ENCODE measurements at places on chromosomes 16 and 17.

GRCh38 chr16:8722025-8722348 is 47.6 kb downstream of the ABAT start:
- no peak for DNase-seq

GRCh38 chr17:39416141-39416540 is 14.7 kb upstream of the FBXL20 start:
- DNase-seq = no peak

DNA sequence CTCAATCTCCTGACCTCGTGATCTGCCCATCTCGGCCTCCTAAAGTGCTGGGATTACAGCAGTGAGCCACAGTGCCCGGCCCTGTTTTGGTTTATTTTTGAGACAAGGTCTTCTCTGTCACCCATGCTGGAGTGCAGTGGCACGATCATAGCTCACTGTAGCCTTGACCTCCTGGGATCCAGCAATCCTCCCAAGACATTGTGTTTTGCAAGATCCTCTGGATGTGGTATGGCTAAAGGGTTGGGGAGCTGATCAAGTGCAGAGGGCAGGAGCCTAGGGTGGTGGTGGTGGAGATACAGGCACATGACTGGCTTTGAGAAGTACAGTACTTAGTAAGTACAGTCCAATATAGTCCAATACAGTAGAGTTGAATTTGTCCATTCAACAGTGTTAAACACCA is 16.6 kb upstream of the TNS4 start:
- DNase-seq = no peak

DNA sequence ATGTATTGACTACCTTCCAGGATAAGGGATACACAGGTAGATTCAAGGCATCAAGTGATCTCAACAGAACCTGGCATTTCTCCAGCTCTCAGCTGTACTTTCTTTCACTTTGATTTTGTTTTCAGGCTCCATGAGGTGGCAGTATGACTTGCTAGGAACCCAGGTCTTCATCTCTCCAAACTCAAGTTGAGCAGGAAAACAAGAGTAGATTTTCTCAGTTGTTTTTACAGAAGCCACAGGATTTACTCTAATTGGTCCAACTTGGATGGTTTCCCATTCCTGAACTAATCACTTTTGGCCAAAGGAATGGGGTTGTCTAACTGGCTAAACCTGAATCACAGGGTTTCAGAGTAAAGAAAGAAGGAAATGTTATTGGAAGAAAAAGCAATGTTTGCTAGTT is 146.6 kb downstream of the TRIM37 start:
- DNase-seq = no peak

DNA sequence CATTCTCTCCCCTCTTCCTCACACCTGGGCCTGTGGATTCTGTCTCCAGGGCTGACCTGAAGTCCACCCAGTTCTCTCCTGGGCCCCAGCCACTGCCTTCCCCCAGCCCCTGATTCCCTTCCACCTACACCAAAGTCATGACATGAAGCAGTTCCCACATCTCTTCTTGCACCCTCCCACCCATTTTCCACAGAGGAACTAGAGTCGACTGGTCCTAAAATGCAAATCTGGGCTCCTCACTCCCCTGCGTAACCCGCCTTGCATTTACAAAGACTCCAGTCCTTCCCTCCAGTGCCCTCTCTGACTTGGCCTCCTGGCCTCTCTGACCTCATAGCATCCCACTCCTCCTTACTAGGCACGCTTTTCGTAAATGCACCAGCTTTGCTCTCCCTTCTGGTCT is 14.8 kb downstream of the COX6A2 start:
- no peak for DNase-seq

DNA sequence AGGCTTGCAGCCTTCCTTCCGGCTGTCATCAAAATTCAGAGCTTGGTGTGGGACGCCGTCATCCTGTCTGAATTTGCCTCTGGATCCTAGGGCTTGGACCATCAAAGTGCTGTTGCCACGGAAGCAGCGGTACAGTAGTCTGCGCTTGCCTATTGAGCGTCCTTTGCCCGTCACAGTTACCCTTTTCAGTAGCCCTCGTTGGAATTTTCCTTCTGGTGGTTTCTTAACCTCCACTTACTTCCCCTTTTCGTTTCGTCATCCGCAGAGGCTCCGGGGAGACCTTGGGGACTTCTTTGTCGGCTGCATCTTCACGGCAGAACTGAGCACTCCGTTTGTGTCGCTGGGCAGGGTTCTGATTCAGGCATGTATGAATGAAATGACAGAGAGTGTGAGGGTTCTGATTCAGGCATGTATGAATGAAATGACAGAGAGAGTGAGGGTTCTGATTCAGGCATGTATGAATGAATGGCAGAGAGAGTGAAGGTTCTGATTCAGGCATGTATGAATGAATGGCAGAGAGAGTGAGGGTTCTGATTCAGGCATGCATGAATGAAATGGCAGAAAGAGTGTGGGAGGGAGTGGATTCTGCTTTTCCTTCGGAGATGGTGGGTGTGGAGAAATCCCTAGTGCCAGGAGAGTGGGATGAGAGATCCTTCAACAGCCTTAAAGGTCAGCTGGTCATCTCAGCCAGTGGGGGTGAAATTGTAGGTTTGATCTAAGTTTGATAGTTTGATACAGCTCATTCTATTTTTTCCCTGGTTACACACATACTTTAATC is 8.0 kb downstream of the TLCD3A start:
- DNase-seq = peak; percentile 10

DNA sequence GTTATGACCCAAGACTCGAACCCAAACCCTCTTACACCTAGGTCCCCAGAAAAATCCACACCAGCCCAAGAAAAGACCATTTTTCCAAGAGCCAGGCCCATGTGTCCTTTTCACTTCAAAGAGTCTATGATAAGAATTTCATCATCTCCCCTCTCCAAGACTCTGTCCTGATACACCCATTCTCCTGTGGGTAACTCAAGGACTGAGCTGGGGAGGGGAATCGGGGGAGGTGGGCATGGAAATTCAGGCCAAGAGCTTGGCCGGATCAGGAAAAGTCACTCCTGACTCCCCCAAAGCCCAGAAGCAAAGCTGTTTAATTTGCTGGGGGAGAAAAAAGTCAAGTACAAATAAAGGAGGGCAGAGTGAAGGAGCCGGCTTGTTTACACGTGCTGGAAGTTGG is 3.7 kb downstream of the ACLY start:
- DNase-seq = no peak

DNA sequence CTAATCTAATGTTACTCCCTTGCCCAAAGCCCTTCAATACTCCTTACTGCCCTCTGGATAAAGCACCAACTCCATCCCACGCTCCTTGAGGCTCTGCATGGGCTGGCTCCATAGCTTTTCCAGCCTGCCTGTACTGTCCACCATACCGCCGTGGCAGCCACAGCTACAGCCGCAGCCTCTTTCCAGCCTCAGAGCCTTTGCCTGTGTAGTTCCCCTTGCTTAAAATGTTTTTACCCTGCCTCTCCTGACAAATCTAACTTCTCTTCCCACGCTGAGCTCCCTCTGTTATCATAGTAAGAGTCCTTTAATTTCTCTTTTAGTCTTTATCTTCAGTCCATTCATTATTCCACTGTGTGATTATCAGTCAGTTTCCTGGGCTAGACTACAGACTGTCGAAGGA is 22.0 kb downstream of the TEX14 start:
- no peak for DNase-seq

GRCh38 chr17:10474536-10474935 is 5.2 kb upstream of the MYH4 start:
- DNase-seq = no peak

- no peak for DNase-seq
Observed at GRCh38 chr17:11618861-11619566, 20.7 kb downstream of the DNAH9 start.

DNA sequence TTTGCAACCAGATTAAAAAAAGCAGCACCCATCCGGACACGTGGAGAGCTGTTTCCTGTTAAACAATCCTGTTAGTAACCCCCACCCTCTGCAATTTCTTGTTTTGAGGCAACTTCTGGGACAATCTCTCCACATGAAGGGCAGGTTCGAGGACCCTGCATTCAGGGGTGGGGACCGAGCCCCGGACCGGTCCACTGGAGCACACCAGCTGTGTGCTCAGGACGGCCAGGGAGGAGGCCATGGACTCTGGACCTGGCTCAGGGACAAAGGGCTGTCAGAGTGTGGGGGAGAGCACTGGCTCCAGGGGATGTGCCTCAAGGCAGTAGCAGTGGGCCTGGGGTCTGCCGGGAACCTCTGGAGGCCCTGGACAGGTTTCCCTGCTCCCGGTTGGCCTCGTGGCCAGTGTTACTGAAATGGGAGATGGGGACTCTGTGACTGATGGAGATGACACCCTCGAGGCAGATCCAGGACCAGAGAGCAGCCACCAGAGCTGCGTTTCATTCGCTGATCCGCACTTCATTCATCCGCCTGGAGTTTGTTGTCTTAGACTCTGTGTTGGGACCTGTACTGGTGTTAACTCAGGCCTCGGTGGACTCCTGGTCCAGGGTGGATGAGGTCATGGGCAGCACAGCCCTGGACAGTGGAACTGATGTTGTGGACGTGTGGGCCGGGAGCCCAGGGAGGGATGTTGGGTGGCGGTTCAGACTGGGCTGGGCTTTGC is 2.9 kb upstream of the CPNE7 start:
- no peak for DNase-seq

DNA sequence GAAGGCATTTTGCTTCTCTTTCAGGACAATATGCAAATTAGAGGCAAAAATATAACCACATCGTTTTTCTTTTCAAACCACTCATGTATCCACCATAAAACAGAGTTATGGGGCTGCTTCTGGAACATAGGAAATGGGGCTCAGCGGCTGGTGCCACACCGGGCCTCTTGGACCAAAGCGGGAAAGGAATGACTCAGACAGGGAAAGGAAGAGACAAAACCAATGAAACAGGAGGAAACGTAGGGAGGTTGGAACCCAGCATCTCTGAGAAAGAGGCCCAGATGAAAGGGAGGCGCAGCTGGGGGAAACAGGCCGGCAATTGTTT is 28.5 kb downstream of the CUEDC1 start:
- no peak for DNase-seq

GRCh38 chr16:3042376-3042775 is 4.0 kb upstream of the MMP25 start:
- DNase-seq = no peak

DNA sequence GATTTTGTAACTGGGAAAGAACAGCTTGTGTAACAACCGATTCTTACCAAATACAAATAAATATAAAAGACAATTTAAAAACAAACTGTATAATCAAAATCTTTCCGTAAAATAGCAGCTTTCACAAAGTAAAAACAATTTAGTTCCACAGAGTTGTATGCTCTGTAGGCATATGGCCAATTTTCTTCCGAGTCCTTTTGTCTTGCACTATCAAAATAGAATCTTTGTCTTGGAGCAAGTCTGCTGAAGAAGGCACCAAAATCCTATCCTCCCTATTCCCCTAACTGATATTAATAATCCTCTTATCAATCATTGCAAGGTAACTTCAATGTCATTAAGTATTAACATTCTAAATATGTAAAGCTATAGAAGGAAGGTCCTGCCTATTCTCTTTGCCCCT is 7.6 kb downstream of the THUMPD1 start:
- no peak for DNase-seq

- DNase-seq = no peak
Observed at GRCh38 chr17:58311429-58311894, 17.1 kb downstream of the TSPOAP1 start.

GRCh38 chr16:28623172-28623711 is 13.4 kb upstream of the SULT1A1 start:
- peak; percentile 60 for DNase-seq

DNA sequence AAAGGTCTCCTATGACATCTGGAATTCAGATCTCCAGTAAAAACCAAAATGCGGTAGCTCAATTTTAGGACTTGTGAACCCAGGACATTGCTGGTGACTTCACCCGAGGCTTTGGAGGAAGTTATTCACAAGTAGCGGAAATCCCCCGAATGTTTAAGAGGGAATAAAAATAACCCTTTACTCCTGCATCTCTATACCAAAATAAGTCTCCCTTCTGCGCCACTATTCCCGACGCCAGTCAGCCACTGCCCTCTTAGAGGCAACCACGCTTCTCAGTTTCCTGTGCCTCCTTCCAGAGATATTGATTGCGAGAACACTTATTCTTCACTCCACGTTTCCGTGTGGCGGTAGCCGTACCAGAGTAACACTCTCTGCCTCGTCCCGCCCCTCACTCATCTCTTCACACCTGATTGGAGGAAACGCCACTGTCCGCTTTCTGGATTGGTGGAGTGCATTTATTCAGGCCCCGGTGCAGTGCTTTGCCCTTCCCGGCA is 27.4 kb downstream of the EMP2 start:
- DNase-seq = peak; percentile 30

DNA sequence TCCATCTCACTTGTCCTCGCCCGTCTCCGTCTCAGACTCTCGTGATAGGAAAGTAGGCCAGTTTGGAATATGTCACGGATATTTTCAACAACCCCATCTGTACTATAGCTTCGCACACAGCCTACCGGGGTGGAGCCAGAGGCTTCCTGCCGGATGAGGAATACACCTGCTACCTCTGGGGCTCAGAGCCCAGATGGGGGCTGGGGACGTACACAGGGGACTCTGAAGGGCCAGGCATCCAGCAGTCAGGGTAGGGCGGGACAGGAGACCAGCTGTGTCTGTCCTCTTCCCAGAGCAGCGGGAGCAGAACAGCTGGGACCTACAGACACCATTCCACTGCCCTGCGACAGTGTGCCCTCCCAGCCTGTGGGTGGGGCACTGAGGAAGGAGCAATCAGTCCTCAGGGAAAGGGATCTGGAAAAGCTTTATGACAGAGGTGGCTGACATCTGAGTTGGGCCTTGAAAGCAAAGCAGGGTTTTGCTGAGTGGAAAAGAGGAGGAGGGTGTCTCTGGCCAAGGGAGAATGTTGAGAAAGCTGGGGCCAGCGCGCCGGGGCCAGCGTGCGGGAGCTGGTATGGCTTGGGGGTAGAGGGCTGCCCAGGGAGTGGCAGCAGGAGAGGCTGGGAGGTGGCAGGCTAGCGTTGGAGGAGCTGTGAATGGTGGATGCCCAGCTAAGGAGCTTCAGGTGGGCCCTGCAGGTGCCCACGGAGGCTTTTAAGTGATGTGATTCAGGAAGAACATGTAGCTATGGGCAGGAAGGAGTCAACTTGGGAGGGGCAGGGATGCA is 11.5 kb upstream of the SRCIN1 start:
- DNase-seq = no peak

GRCh38 chr16:18788828-18789514 is 1.2 kb downstream of the RPS15A start:
- no peak for DNase-seq

DNA sequence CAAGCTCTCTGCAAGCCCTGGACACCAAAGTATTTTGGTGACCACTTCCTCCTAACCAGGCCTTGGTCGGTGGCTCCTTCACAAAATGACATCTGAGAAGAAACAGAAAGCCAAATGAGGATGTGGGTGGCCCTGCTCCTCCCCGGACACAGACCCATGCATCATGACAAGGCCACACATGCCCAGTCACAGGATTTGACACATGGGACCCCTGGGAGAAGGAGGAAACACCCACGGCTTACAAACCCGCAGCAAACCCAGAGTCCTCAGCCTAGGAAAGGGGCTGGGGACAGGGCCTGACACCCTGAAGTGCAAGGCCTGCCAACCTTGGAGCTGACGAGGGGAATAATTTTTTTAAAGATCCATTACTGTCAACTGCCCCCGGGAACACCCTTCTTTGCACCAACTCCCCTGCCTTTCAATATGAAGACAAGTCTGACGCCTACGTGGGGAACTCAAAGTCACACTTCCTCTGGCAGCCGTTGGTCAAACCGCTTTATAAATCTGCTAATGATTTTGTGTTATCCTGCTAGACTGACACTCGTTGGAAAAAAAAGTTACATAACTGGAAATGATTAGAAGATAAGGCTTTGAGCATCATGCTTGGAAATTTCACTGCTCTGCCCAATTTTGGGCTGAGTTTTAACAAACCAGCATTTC is 41.3 kb downstream of the GAS7 start:
- no peak for DNase-seq

GRCh38 chr16:51940183-51940582 is 606.8 kb downstream of the TOX3 start:
- DNase-seq = no peak

GRCh38 chr17:30921544-30922196 is at the start of gene ADAP2:
Gene ADAP2, plus strand, starts transcription at chr17:30921945. Its CDS starts 70 bp downstream, at chr17:30922015.
- DNase-seq = no peak
